ENCODE measurements at places on chromosomes 3 and 15. TPM values are rescaled to one million over a fixed set of nuclear protein-coding genes. Genes with fewer than 3 reads are reported as not detected.

DNA sequence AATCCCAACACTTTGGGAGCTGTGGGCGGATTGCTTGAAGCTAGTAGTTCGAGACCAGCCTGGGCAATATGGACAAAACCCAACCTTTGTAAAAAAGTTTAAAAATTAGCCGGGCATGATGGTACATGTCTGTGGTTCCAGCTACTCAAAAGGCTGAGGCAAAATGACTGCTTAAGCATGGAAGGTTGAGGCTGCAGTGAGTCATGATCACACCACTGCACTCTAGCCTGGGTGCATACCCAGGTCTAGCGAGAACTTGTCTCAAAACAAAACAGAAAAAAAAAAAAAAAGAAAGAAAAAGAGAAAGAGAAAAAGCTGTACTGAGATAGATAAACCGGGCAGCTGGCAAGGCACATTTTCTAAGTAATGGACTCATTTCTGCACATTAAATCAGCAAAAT lies 10.6 kb downstream of the ARPP19 start:
- DNase-seq = no peak

DNA sequence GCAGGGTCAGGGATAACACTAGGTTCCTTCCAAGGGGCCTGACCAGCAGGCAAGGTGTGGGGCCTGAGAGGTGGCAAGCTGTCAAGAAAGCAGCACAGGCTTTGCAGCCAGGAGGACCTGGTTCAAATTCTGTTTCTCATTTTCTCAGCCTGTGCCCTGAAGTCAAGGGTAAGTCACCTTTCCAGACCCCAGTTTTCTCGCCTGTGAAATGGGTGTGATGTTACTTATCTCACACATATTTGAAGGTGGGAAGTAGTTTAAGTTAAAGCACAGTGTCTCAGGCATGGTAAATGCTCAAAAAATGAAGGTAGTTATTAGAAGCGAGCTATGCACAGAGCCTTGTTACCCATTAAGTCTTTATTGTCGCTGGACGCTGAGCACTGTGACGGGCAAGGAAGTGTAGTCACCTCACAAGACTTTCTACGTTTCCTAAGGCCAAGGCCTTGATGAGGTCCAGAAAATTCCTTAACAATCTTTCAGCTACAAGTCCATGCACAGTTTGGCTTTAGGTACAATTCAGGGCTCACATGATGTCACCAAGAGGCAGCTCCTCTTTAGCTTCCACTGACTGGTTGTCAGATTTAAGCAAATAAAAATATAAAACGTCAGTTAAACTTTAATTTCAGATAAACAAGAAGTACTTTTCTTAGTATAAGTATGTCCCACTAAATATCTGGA lies 522.6 kb upstream of the PROK2 start:
- DNase-seq = no peak

- DNase-seq = no peak
Measured at GRCh38 chr3:152356870-152357276, 88.1 kb downstream of the MBNL1 start.

DNA sequence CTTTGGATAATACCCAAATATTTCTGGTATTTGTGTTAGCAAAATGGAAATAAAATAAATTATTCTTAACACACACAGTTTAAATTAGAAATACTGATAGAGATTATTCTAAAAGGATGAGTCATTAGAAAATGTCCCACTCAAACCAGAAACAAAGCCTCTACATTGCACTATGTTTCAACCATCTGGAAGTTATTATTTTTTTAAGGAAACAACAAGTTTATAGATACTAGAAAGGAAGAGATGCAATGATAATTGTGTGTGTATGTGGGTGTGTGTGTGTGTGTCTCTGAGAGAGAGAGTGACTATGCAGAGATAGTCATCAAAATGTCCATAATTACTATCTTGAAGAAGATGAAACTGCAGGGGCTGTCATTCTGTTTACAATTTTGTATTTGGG lies 1340.5 kb downstream of the ROBO1 start:
- no peak for DNase-seq

DNA sequence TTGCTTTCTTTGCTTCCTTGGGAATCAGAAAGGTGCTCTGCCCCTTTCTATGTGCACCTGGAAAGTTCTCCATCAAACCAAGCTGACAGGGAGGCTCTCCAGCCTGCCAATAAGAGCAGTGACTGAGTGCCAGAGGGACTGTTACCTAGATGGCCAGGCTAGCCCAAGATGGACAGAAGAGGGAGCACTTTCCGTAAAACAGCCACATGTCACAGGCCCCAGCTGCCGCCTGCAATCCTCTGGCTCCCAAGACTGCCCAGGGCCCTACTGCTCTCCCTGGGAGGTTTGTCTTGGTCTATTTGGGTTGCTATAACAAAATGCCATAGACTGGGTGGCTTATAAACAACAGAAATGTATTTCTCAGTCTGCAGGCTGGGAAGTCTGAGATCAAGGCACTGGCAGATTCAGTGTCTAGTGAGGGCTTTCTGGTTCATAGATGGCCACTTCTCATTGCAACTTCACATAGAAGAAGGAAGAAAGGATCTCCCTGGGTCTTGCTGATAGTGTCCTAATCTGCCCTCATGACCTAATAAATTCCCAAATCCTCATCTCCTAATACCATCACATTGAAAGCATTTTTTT lies 72.3 kb downstream of the TAMM41 start:
- peak; percentile 45 for DNase-seq

- DNase-seq = no peak
Measured at GRCh38 chr3:48788544-48789162, 59.0 kb downstream of the PRKAR2A start.

DNA sequence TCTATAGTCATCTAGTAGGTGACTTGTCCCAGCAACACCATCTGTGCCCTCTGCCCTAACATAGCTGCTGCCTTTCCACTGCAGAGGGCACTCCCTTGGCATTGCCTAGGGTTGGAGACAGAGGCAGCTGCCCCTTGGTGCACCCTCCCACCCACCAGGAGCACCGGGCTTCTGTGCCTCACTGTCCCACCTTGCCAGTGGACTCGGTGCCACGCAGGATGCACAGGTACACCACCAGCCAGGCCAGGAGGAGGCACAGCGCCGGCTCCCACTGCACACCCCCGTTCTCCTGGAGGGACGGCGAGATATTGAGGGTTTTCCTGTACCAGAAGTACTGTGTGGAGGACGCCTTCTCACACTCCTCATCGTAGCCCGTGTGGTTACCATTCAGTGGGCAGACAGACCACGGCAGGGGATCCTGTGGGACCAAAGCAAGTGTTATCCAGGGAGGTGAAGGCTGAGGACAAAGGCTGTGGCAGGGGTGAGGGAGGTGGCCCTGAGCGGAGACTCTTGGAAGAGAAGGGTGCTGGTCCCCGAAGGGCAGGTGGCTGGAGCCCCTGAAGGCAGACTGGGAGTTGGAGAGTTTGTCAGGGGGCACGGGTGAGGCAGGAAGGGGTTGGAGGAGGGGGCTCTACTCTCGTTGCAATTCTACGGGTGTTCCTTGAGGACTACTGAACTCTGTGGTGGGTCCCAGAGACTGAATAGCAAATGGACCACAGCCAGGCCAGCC lies 20.6 kb downstream of the SLC6A20 start:
- DNase-seq = no peak

DNA sequence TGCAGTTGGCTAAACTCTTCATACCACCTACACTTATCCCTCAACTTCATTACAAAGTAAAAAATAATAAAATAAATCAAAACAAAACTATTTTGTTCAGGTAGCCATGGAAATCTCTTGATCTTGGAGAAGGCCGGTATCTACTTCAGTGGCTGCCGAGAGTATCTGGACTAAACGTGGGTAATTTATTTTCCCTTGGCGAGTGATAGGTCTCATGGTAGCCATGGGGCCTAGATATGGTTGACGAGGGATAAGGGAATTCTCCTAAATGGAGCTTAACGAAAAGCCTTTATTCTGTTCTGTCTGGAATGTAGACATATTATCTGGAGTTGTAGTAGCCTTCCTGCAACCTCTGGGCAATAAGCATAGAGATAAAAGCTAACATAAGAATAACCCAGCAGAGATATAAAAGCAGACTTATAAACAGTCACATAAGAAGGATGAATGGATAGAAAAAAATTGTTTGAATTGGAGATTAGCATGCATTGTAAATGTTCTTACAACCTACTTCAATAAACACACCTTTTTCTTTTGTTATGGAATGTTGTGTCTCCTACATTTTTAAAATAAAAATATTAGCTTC lies 281.3 kb upstream of the ARRDC4 start:
- no peak for DNase-seq

DNA sequence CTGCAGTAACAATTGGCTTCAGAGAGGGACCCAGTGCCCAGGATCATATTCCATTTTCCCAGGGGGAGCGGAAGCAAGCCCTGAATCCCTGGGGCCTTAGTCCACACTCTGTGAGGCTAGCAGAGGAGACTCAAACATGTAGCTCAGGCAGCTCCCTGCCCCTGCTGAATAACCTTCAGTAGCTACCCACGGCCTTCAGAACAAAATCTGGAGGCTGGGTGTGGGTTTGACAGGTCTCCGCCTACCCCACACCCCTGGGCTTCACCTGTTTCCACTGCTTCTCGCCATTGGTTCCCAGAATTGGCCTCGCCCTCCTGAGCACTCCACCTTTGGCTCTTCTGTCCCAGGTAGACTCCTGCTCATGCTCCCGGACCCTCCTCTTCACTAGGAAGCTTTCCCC lies 93.6 kb upstream of the ATP2B2 start:
- no peak for DNase-seq

- DNase-seq = no peak
Measured at GRCh38 chr3:53677413-53677812, 168.8 kb downstream of the CHDH start.

- DNase-seq = no peak
Measured at GRCh38 chr3:14397531-14397930, 4.9 kb upstream of the SLC6A6 start.

- DNase-seq = no peak
Measured at GRCh38 chr3:15198686-15199085, 7.4 kb upstream of the CAPN7 start.

GRCh38 chr3:77394046-77394445 lies 354.1 kb downstream of the ROBO2 start:
- no peak for DNase-seq

DNA sequence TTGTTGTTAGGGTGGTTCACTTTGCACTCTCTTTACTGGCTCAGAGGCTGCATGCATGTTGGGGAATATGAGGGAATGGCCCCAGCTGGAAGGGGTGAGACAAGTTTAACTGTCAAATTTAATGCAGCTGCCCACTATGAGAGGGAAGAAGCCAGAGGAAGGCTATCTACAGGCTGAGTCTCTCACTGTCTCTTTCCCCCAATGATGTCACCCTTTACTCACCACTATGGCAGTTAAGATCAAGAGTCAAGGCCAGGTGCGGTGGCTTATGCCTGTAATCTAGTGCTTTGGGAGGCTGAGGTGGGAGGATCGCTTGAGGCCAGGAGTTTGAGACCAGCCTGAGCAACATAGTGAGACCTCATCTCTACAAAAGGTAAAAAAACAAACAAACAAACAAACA lies 12.2 kb upstream of the RBMS3 start:
- no peak for DNase-seq

DNA sequence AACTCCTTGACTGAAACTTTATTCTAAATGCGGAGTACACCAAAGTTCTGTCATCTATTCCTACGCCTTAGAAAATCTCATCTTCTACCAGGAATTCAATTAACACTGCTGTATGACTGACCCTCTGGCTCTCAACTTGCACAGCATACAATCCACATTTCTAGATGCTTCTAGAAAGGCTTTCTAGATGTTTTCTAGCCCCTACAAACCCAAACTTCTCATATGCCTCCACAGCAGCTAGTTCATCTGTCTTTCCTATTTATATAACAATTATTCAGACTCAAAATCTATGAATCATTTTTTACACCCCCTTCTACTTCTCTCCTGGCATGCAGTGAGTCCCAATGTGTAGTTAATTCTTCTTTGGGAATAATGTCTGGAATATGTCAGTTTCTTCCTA lies 13.2 kb downstream of the INO80 start:
- DNase-seq = no peak

GRCh38 chr15:80887148-80887547 lies 102.5 kb downstream of the MESD start:
- no peak for DNase-seq

DNA sequence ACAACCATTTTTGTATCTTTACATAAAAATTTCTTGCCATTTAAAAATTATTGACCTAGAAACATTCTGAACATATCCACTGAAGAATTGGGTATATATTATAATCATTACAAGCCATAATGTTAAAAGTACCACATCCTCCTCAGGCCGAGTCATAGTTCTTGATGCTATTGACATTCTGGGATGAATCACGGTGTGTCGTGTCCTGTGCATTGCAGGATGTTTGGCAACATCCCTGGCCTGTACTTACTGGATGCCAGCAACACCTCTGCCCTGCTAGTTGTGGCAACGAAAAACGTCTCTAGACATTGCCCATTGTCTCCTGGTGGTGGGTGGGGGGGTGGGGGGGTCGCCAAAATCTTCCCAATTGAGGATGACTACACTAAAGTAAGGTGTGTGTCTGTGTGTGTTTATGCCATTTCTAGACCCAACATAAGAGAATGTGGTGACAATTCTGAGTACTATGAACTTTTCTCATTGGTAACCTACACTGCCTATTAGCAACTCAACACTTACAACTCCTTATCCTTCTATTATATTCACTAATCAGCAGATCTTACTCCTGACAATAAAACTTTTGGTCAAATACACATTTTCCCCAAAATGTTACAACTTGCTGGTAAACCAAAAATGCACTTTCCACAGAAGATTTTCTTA lies 471.6 kb downstream of the FOXP1 start:
- no peak for DNase-seq

- no peak for DNase-seq
Measured at GRCh38 chr15:56496635-56497034, 31.7 kb upstream of the MNS1 start.

- DNase-seq = peak; percentile 29
Measured at GRCh38 chr3:52193065-52193464, 4.9 kb upstream of the ALAS1 start.

DNA sequence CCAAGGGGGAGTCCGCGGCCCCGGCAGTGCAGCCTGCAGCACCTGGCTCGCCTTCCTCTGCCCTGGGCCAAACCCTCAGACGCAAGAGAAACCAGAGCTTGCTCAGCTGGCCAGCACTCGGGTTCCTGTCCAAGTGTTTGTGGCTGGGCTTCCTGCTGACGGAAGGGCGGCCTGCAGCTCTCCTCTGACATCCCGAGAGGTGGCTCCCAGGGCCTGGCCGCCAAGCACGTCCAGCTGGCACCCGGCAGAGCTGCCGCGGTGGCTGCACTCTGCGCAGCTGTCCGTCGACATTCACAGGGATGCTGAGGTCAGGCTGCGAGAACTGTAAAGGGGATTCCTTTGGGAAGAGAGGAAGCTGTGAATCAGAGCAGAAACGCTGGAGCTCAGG lies 85.6 kb downstream of the CPN2 start:
- DNase-seq = peak; percentile 60

Gene CLRN1
- not detected for total RNA-seq

Gene RNF7
- 92.4 TPM for total RNA-seq

Gene LRRC49
- total RNA-seq = 5.2 TPM

Gene TMOD2
- total RNA-seq = 6.8 TPM

Gene ZNF774
- total RNA-seq = 8.1 TPM

Gene TRPM1
- not detected for total RNA-seq

Gene RPUSD3
- total RNA-seq = 49.7 TPM

Gene TM4SF18
- not detected for total RNA-seq

Gene CCDC54
- not detected for total RNA-seq

Data from transverse colon (tissue), 4 donors.